ENCODE measurements at places on chromosomes 11 and 22.

- no peak for DNase-seq
Measured at GRCh38 chr11:1793081-1793480, 29.4 kb upstream of the CTSD start.

DNA sequence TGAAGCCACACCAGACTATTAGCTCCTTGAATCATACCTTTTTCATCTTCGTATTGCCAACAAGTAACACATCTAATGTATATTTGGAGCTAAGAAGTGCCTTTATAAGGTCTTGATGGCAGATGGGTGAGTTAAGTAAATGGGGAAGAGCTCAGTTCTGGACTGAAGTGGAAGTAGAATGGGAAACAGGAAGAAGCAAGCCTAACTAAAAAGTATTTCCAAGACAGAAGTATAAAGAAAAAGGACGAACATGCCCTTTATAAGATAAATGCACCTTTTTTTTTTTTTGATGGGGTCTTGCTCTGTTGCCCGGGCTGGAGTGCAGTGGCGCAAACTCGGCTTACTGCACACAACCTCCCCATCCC, 14.5 kb downstream of the CRTAM start:
- no peak for DNase-seq

- DNase-seq = no peak
Measured at GRCh38 chr22:47046411-47047065, 284.1 kb downstream of the TBC1D22A start.

DNA sequence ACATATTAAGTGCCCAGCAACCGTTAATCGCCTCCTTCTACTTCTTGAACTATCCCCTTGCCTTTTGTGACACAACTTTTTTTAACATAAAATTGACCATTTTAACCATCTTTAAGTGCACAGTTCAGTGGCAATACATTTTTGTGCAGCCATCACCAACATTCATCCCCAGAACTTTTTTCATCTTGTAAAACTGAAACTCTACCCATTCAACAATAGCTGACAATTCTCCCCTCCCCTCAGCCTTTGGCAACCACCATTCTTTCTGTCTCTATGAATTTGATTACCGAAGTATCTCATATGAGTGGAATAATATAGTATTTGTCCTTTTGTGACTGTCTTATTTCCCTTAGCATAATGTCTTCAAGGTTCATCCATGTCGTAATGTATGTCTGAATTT, 66.0 kb downstream of the MICAL2 start:
- DNase-seq = no peak

- DNase-seq = no peak
Measured at GRCh38 chr22:23548501-23549197, 31.4 kb downstream of the IGLL1 start.

GRCh38 chr11:35216962-35217678, 78.1 kb downstream of the CD44 start:
- DNase-seq = no peak

Measured in cortex of kidney (tissue), 1 donor.